Activated CD4-positive, alpha-beta T cell treated with anti-CD3 and anti-CD28 coated beads, Interleukin-2, amount 10 ng/mL, durations not matched to agents 7 days and 5 days (primary cell): ENCODE measurements at places on chromosomes 11 and 22. TPM values are rescaled to one million over a fixed set of nuclear protein-coding genes. Genes with fewer than 3 reads are reported as not detected.

DNA sequence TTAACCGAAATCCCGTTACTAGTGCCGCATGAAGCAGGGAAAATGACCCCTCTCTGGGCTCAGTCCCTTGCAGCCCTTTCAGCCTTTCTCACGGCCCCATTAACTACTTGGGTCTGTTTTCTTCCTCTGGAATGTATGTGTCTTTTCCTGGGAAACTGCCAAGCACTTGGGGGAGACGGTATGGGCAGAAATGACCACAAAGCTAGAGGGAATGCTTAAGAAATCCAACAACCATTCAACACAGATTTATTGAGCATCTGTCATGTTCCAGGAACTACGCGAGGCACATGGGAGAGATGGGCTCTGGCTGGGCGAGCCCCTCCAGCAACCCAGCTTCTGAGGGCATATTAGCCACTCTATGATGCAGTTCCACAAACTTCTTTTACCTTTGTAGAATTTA lies 462.6 kb downstream of the BUD13 start:
- no peaks in the 10 kb centered on the region for H3K4me1 ChIP-seq
- H3K4me3 ChIP-seq = no peak overlapping the region
- H3K27ac ChIP-seq = no peak overlapping the region
- no peaks in the 10 kb centered on the region for H3K36me3 ChIP-seq
- DNase-seq = no peak

Gene MB
- not detected for total RNA-seq

Gene SPON1
- total RNA-seq = 1.6 TPM

GRCh38 chr22:38866399-38867123 lies 5.5 kb downstream of the CBX6 start:
- DNase-seq = no peak
- H3K27ac ChIP-seq = no peak overlapping the region
- H3K4me3 ChIP-seq = no peak overlapping the region
- peaks cover 9% of the 10 kb centered on the region for H3K36me3 ChIP-seq

DNA sequence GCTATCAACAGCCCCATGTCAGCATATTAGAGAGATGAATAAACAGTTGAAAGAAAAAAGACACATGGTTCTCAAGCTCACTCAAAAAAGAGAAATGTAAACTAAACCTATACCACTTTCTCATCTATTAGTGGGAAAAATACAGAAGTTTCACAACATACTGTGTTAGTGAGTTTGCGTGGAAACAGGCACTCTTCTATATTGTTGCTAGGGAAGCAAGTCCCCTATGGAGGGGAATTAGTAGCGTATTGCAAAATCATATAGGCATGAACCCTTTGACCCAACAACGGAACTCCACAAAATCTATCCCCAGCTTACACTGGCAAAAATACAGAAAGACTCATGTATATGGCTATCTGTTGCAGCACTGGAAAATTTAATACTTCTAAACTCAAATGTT lies 14.2 kb upstream of the RFPL2 start:
- peaks cover 29% of the 10 kb centered on the region for H3K27me3 ChIP-seq
- H3K27ac ChIP-seq = no peak overlapping the region
- no peaks in the 10 kb centered on the region for H3K36me3 ChIP-seq
- no peak for DNase-seq
- no peak overlapping the region for H3K4me3 ChIP-seq
- H3K4me1 ChIP-seq = no peaks in the 10 kb centered on the region

Gene TYR
- not detected for total RNA-seq

Gene SYCE3
- total RNA-seq = not detected

Gene OR51I1
- total RNA-seq = not detected

GRCh38 chr11:123273616-123274015 lies 78.6 kb upstream of the CLMP start:
- no peak for DNase-seq
- no peak overlapping the region for H3K4me3 ChIP-seq
- H3K4me1 ChIP-seq = no peaks in the 10 kb centered on the region
- peaks cover 16% of the 10 kb centered on the region for H3K27me3 ChIP-seq

DNA sequence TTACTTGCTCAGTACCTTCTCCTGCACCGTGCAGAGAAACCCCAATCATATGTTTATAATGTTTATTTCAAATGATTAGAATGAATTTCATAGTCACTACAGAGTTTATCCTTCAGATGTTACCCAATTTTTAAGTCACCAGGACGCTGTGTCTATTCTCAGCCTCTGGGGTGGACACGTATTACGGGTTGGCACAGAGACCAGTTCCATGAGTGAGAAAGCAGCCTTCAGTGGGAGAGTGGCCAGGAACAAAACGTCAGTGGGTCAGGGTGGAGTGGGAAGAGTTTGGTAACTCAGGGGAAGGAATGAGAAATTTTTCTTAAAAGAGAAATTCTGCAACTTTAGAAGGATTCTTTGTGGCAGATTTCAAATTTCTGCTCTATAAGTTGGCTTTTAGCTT lies 77.1 kb upstream of the MTMR2 start:
- peaks cover 4% of the 10 kb centered on the region for H3K4me1 ChIP-seq
- H3K27me3 ChIP-seq = no peaks in the 10 kb centered on the region
- peaks cover 18% of the 10 kb centered on the region for H3K36me3 ChIP-seq
- H3K4me3 ChIP-seq = no peak overlapping the region
- no peak for DNase-seq
- no peak overlapping the region for H3K27ac ChIP-seq

DNA sequence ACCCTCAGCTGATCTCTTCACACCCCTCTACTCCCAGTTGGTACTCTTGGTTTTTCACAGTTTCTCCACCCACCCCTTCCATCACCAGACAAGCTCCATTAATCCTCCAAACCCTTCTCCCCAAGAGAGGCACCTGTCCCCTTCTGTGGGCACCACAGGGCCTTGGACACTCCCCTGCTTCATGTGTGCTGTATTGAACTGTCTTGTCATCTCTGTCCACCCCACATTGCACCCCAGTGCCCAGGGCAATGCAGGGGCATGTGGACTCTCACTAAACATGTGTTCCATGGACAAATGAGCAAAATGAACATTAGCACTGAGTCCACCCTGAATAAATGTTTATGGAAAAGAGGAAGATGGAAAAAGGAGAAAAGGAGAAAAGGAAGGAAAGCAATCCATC lies 181.4 kb downstream of the BCR start:
- peaks cover 19% of the 10 kb centered on the region for H3K27me3 ChIP-seq
- no peaks in the 10 kb centered on the region for H3K4me1 ChIP-seq
- H3K36me3 ChIP-seq = no peaks in the 10 kb centered on the region
- DNase-seq = no peak

DNA sequence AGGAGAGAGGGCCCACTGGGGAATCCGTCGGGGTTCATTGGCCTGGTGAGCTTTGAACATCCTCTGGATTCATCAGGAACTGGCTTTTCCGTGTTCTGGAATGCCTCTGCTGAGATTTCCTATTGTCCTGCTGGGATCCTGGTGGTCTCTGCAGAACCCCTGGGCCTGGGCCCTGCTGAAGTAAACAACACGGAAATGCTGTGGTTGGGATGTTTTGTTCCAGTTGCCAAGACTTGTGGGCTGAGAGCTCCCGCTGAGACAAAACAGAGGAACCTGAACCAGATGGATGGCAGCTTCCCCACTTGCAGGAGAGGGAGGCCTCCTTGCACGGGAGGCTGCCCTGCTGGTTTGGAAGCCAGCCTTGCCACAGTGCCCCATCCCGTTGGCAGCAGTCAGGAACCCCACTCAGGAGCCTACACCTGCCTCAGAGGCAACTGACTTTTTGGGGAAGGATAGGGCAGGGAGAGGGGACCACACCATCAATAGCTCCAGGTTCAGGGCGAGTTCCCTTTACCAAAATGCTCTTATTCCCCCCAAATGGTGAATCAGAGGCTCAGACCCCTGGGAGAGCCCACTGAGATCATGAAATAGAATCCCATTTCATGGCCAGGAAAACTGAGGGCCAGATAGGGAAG lies 60.7 kb downstream of the LRRC32 start:
- no peaks in the 10 kb centered on the region for H3K36me3 ChIP-seq
- no peak for DNase-seq
- no peak overlapping the region for H3K4me3 ChIP-seq

Gene NLRP14
- total RNA-seq = 0.05 TPM

Gene MAP6
- 0.25 TPM for total RNA-seq

Gene HTR3A
- not detected for total RNA-seq

Gene IFITM10
- total RNA-seq = 0.96 TPM

GRCh38 chr11:66116576-66117361 lies 46.7 kb downstream of the PACS1 start:
- H3K4me1 ChIP-seq = peaks cover 89% of the 10 kb centered on the region
- H3K27ac ChIP-seq = peak overlapping the region; percentile 92
- no peak for DNase-seq
- H3K36me3 ChIP-seq = peaks cover 7% of the 10 kb centered on the region
- peak overlapping the region; percentile 66 for H3K4me3 ChIP-seq

Gene KCNJ5
- total RNA-seq = not detected
